ENCODE measurements at places on chromosomes 11 and 22.

DNA sequence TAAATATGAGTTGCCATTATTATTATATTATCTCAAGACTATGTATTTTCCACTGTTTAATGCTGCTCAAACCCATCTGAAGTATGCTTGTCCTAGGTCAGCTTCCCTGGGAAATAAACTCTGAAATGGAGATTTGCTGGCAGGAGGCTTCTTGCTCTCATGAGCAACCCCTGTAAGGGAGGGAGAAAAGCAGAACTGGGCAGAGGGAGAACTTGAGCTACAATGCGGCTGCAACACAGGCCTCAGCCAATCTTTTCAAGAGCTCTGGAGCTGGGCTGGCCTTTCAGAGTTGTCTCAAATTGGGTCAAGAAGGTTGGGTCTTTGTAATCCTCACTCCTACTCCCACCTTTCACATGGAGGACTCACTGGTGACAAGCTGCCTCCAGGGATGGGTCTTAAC, 412.6 kb downstream of the TENM4 start:
- DNase-seq, result no peak

DNA sequence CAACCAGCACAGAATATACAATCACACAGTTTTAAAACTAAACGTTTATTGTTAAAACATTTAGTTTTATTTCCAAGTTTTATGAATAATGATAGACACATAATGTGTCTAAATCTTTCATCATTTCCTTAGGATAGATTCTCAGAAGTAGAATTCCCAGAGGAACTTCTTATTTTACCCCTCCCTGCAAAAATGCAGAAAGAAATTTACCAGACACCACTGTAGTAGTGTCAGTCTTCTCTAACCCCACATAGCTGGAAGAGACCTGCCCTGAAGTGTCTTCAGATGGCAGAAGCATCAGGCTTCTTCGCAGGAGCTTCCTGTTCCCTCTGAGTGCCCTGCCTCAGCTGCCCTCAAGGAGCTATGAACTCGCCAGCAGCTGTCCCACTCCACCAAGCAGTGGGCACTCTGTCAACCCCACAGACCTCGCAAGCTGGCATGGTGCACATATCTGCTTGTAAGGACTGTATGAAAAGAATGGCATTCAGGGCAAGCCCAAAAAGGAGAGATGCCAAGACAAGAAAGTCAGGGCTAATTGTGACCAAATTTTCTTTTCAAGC, 28.5 kb upstream of the PAK1 start:
- DNase-seq, result no peak

DNA sequence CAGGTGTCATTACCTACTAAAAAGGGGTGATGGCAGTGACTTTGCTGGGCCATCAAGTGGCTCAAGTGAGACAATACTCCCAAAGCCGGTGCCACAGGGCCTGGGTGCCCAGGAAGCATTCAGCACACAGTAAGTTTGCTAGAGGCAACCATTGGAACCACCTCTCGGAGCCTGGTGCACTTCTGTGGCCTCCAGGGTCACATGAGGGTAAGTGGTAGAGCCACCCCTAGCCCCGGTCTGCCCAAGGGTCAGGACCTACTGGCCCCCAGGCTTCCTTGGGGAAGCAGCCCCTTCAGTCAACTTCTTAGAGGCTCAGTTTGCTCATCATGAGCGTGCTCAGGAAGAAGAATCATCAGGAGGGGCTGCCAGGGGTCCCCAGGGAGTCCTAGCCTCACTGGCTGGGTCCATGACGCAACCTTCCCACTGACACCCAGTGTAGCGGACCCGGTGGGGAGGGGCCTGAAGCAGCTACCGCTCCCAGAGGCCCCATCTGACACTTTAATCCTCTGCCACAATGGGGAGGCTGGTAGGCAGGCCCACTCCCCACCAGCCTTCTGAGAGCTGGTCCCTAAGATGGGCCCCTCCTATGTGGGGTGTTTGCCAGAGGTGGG, 17.5 kb upstream of the RASL10A start:
- DNase-seq, result no peak

DNA sequence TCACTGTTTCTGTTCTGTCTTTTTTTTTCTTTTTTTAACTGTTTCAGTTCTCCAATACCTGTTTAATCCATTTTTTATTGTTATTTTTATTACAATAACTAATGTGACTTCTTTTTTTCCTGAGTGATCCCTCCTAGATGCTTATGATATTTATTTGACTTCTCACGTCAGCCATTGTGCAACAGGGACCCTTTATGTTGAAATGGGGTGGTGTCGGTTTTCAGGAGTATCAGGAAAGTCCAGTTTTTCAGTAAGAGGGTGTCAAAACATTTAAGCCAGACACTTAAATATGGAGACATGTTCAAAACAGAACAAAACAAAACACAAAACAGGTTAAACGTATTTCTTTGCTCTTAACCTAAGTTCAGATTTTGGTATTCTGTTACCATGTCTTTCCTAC, 418.8 kb downstream of the DYNC2H1 start:
- DNase-seq, result no peak

DNA sequence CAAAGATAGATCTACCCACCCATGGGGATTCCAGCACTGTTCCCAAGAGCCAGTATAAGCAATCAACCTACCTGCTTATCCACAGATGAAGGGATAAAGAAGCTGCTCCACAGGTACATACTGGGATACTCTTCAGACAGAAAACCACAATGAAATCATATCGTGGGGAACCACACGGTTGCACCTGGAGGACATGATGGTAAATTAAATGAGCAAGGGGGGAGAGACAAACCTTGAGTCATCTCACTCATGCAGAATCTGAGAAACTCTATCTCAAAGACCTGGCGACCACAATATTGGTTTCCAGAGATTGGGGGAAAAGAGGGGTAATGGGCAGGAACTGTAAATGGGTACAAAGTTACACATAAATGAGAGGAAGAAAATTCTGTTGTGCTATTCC, 14.5 kb downstream of the RGL4 start:
- no peak for DNase-seq

- no peak for DNase-seq
These were observed 19.2 kb downstream of the FAM118A start for GRCh38 chr22:45328822-45329529.

- no peak for DNase-seq
These were observed 43.1 kb upstream of the LINC01488 start for GRCh38 chr11:69438286-69438920.

DNA sequence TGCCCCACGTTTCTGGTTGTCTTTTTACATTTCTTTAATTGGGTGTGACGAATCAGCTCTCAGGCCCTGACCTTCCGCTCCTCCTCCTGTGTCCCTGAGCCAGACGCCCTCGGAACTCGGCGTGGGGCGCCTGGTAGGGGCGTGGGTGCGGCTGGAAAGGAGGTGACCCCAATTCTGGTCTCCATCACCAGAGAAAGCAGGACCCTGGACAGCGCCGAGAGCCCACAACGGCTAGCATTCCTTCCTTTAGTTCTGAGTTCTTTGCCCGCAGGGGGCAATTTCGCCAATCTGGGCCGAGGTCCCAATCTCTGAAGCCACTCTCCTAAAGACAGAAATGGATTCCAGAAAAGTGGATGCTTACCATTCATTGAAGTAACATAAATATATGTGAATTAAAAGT, 11.7 kb upstream of the RBMXL2 start:
- DNase-seq, result no peak

- DNase-seq, result no peak
These were observed 142.3 kb downstream of the NXPE2 start for GRCh38 chr11:114820621-114821020.

- DNase-seq, result no peak
These were observed 384.1 kb downstream of the NELL1 start for GRCh38 chr11:21053466-21053865.

DNA sequence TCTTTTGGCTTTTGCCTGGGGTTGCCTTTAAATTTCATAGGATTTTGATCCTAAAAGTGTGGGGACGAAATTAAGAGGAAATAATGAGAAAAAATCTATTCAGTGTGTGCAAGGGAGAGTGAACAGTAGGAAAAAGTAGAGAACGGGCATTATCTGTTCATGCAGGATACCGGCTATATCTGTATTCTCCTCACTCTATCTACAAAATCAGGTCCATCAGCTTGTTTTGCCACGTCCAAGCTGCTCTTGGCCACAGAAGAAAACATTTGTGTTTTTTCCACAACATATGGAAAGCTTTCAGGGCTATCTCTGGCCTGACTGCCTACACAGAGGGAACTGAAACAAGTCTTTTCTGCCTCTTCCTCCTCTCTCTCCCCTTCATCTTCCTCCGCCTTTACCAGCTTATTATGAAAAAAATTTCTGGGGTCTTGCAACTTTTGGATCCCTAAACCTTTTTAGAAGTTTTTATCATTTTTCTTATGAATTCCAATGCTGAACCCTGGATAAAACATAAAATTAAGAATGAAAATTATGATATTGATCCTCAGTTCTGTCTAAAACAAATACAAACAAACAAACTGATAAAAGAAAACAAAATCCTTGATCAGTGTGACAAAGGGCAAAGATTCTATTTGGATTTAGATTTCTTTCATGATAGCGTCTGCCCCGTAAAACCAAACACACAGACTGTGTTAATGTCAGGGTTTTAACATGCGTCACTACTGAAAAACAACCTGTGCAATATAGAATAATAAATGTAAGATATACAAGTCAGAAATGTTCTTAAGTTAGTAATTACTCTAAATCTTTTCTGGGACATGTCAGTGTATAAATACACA, 219.7 kb downstream of the CNTN5 start:
- no peak for DNase-seq

DNA sequence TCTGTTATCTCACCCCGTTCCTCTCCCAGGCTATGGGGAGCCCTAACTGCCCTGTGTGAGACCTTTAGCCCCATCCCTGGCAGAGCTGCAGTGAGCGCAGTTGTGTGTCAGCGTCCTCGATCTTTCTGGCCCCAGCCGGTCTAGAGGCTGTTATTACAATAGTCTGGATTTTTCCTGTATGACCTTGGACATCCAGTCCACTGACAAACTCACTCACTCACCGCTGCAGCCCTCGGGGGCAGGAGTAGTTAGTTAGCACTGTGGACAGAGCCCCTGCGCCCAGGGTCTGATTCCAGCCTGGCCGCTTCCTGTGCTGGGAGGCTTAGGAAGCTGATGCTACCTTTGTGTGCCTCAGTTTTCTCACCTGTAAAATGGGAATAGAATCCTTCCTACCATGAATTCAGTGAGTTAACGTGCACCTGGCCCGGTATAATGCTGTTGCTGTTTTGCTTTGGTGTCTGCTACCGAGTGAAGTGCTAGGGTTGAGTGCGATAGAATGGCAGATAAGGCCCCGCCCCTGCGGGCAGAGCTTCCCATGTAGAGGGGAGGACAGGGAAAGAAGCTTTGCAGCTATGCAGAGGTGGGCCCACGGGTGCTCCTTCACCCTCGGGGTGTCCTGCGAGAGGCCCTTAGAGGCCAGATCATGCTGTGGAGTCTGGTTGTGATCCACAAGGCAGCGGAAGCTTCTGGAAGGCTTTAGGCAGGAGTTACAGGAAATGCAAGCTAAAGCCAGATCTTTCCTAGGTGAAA, 3.0 kb downstream of the LRP5 start:
- no peak for DNase-seq

DNA sequence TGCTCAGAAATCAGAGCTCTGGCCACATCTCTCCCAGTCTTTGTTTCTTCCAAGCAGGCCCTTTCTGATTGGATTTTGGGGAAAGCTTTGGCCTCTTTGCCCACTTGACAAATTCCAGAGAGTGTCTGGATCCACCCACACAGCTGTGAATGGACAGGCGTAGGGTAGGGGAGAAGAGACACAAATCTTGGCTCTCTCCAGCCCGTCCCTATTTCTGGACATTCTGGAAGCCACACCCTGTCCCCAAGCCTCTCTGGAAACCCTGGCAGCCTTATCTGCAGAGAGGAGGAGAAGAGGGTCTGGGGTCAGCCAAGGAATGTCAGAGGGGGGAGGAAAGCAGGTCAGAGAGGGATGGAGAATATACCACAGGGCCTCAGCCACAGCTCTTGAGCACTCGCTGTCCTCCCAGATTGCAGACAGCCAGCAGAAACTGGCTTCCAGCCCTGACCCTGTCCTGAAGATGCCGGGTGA, 59.5 kb upstream of the WNT11 start:
- DNase-seq, result no peak

GRCh38 chr11:32464078-32464477, 28.7 kb upstream of the WT1 start:
- no peak for DNase-seq

DNA sequence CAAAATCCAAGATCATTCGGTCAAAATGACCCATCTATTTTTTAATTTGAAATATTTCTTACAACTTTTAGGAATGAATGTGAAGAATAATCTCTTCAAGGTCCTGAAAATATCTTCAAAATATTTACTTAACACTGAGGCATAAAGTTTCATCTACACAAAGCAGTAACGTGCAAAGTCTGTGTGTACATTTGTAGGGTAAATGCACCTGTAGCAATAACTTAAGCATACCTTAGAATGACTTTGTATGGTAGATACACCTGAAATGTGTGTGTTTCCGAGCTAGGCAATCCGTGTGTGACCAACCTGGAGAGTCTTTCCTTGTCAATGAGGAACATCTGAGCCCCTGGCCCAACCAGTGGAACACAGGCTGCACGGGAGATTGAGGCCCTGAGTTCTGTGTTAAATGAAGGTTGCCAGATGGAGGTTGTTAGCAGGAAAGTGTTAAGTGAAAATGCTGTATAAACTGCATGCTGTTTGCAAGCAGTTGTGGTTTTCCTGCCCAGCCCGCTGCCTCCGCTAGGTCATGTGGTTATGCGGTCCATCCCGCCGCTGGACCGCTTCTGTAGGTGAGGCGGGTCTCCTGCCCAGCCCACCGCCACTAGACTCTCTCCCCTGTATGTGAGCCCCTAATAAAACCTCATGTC, 7.6 kb upstream of the CTR9 start:
- DNase-seq, result no peak

- DNase-seq, result no peak
These were observed 148.5 kb upstream of the HSD17B12 start for GRCh38 chr11:43532041-43532440.

GRCh38 chr11:27869701-27870100, 169.4 kb upstream of the BDNF start:
- no peak for DNase-seq

GRCh38 chr11:31995525-31996094, 95.3 kb upstream of the RCN1 start:
- no peak for DNase-seq

DNA sequence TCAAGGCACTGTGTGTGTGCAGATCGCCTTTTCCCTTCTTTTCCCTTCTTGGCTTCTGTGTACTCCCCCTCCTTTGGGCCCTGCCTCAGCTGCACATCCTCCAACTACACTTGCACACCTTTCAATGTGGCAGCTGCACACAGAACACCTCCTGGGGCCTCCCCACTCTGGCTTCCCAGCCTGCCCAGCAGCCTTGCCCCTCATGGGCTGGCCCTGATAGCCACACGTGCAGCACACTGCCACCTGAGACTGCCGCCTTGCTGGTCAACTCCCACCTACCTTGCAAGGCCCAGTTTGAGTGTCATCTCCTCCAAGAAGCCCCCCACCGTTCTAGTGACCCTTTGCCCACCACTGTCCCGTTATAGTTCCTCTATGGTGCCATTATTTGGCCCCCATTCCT, 77.3 kb upstream of the ARFGAP3 start:
- no peak for DNase-seq

- no peak for DNase-seq
These were observed 1.2 kb upstream of the ZBTB3 start for GRCh38 chr11:62755086-62755615.

All from osteocyte (in vitro differentiated cells).